GM19239 (cell line): ENCODE measurements at places on chromosomes 16 and 17.

DNA sequence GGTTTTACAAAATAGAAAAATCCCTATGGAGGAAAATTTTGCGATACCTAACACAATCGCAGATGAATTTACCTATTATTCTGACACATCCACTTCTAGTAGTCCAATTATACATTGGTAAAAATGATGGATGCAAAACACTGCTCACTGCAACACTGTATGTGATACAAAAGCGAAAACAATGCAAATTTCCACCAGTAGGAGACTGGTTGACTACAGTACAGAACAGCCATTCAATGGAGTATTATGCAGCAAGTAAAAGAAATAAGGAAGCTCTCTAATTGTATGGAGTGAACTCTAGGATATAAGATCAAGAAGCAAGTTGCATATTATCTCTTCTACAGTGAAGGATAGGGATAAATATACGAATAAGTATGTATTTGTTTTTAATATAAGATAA lies 48.5 kb downstream of the SETD6 start:
- DNase-seq: no peak

DNA sequence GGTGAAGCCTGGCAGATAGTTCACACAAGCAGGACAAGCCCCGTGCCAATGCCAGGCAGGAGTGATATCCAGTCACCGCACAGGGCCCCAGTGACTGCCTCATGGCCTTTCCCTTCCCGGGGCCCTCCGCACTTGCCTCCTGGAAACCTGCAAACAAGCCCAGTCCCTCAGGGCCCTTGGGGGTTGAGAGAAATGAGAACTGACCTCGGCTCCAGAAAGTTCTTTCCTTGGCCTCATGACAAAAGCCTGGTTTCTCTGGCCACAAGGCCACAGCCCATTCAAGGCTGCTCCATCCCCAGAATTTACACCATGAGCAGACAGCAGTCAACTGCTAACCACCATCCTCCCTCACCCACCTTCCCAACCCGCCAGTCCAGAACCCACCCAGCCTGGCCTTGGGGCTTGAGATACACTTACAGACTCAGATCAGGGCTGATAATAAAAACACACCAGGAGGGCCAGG lies 77.6 kb downstream of the CCDC182 start:
- no peak for DNase-seq

- no peak for DNase-seq
Observed at GRCh38 chr17:38881600-38882191, 11.8 kb downstream of the LASP1 start.

- no peak for DNase-seq
Observed at GRCh38 chr17:957856-958421, 21.6 kb downstream of the NXN start.
